Glutamatergic neuron (in vitro differentiated cells): ENCODE measurements at places on chromosomes 2 and 18.

DNA sequence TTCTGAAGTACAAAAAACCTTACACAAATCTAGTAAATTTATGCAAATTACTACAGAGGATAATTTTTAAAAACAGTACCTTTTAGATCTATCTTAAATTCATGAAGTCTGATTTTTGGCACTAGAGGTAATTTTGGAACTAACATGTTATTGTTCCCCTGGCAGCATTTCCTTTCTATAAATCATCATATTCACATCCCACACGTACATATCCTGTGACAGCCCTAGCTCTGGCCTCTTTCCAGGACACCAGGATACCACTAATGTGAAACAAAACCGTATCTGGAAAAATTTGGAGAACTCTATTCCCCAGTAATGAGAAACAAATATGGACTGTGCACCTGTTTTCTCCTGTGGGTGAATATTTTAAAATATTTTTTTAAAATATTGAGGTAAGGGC is 14.0 kb upstream of the BIRC6 start:
- no peak for DNase-seq

- no peak for DNase-seq
Observed at GRCh38 chr2:229118927-229119326, 152.2 kb downstream of the PID1 start.

GRCh38 chr2:64263315-64263714 is 119.1 kb upstream of the PELI1 start:
- DNase-seq: no peak

- no peak for DNase-seq
Observed at GRCh38 chr2:214800180-214800579, 9.3 kb downstream of the BARD1 start.

DNA sequence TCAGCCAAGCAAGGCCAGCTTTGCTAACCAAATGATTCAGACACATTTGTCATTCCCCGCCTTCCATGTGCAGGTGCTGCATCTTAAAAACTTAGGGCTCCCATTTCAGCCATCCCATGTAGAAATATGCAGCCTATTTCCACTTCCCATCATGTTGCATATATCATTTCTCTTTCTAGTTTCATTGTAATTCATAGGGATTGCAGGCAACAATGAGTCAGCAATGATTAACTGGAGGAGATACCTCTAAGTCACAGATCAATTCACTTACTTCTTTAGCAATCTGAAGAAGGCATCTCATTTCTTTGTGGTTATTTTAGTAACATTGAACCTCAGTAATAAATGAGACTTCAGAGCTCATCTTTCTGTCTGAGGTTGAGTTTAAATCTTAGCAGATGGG is 276.1 kb upstream of the PKDCC start:
- DNase-seq: no peak

DNA sequence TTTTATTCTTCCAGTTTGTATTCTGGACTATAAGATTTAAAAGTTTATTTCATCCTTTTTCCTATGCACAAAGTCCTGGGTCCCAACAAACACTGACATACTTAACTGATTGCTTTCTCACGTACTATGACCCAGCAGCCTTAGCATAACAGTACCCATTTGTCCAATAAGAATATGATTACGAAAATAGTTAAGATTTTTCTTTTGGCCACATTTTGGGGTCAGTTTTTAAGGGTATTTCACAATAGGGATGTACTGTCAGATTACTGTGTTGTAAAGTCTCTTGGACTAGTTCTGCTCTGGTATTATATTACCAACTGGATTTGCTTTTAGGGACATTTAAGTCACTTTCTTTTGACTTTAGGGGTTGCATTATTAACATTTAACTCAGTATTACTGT is 46.1 kb downstream of the TTC39C start:
- DNase-seq: no peak

- no peak for DNase-seq
Observed at GRCh38 chr2:197251163-197251562, 59.4 kb downstream of the ANKRD44 start.

- DNase-seq: no peak
Observed at GRCh38 chr2:158205215-158205614, 103.5 kb downstream of the UPP2 start.

GRCh38 chr2:200591308-200591707 is 5.5 kb downstream of the AOX1 start:
- DNase-seq: no peak

DNA sequence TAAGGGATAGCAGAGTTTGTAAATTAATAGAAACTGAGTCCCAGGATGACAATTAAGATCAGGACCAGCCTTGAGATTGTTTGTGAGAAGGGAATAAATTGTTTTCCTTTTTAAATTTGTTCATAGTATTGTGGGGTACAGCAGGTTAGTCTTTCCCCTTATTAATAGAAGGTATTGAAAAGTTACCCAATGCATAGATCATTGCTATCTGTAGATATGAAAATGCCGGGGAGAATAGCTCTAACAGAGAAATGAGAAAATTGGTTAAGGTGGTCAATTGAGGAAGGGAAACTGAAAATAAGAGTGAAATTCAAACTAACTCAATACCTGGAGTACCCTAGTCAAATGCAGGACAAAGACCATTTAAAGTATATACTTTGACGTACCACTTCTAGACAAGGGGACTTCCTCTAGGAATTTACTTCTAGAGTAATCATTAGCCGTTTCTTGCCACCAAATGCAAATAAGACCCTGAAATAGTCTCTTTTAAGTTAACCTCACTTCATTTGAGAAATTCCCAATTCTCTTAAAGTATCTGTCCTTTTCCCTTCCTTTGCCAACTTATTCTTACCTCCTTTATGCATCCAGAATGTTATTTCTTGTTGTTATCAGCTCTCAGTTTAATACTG is 1224.4 kb upstream of the LRRTM1 start:
- no peak for DNase-seq

DNA sequence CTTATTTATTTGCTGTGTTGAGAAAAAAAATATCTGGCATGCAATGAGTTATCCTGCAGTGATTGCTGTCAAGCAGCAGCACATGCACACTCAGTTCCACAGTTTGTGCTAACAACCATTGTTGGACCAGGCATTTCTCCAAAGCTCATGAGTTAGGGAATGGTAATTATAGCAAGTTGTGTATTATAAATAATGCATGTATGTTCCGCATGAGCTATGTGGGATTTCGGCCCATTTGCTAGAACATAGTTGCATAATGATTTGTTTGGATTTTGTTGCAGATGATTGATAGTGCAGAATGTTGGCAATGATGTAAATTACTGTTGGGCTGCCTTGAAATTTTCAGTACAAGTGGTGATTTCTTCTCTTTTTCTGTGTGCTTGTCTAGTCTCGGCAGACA is 10.7 kb downstream of the KCNJ3 start:
- DNase-seq: no peak

DNA sequence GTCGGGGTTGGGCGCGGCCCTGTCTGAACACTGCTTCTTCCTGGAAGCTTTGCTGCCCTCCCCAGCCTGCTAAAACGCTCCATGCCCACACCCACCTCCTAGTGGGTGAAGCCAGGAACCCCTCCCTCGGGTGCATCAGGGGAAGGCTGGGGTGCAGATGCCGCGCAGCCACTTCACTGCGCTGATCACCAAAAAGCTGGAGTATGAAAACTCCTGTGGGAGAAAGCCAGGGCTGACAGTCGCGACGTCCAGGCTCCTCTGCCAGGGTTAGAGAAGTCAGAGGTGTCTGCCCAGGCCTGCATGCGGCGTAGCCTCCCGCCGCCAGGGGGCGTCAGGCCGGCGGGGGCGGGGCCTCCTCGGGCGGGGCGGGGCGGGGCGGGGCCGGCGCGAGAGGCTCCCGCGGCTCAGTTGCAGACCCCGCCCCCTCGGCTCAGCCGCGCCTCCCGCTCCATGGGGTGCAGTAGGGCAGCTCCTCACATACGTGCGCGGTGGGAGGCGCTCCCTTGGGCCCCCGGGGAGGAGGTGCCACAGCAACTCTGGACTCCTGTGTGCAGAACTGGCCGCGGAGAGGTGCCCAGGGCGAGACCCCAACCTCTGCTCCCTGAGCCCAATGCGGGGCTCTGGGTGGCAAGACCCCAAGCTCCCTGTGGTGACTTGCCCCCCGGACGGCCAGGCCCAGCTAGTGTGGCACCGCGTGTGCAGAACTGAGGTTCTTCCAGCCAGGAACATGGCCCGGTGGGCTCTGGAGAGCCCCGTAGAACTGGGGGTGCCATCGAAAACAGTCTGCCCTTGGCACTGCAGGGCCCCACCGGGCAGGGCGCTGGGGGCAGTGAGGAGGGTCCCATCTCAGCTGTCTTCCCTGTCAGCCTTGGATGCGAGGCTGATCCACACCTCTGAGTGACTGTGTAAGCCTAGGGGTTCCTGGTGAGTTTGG is 1.8 kb upstream of the RNPEPL1 start:
- DNase-seq: peak; percentile 83

DNA sequence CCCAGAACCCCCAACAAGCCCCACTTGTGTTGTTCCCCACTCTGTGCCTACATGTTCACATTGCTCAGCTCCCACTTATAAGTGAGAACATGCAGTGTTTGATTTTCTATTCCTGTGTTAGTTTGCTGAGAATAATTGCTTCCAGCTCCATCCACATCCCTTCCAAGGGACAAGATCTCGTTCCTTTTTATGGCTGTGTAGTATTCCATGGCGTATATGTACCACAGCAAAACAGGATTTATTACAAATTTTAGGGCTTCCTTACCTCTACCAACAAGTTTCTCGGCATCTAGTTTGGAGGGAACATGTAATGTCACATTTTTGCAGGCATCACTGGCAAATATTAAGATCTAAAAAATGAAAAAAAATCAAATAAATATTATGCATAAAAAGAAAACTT is 8.9 kb downstream of the DSC2 start:
- DNase-seq: no peak

- no peak for DNase-seq
Observed at GRCh38 chr2:46446871-46447568, 32.3 kb upstream of the TMEM247 start.

DNA sequence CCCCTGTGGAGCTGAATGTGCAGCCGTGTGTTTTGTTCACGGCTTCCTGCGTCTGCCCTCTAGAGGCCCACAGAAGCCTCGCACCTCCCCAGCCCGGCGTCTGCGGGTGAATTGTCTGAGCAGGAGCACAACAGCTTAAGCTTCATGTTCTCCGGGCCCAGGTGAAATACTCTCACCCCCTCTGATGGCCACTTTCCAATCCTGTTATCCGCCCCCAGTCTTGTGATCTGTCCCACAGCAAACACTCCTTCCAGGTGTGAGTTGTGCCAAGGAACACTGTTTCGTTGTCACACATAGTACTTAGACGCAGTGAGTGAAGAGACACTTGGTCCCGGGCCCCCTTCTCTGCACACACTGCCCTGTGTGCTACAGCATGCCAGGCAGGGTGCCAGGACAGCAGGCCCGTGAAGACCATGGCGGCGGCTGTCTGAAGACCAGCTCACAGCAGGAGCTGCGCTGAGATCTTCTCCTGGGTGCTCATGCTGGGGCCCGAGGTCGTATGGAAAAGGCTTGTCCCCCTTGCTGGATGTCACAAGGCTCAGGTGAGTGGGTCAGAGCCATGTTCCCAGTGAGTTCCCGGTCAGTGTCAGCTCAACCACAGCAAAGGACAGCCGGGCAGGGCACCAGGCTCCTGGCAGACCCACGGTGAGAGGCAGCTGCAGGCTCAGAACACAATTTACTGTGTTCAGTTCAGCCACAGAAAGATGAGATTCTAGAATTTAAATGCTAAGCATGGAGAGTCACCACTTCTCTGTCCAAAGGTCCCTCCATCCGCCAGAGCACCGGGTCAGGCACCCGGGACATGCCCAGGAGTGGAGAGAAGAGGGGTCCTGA is 6.8 kb upstream of the PXDN start:
- DNase-seq: peak; percentile 84

DNA sequence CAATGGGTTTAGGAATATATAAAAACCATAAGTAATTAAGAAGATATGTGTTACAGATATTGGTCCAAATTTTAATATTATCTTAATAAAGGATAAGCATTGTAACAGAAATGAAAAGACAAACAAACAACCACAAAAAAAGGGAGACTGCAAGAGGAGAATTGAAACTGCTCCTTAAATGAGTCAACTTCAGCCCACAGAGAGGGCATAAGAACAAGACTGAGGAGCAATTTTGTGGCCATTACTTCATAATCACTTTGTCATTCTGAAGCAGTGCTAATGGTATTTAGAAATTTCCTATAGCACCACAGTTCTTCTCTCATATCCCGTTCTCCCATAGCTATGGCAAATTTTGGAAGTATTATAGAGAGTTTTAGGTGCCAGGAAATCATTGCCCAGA is 193.2 kb upstream of the HNMT start:
- DNase-seq: no peak

DNA sequence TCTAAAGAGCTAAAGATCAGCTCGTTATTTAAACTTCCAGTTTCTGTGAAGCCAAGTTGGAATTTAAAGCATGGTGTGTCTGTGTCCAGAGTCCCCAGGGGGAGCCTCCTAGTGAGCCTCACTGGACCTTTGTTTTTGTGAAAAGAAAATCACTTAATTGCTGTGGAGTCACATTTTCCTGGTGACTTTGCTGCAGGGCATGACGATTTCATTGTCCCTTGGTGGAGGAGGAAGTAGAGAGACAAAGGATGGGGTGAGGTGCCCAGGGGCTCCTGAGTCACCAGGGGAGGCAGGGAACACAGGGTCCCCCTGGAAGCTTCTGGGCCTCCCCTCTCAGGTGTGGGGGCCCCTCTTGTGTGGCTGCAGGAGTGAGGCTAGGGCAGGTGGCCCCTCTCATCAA is 19.7 kb downstream of the ATP6V1C2 start:
- DNase-seq: no peak

- no peak for DNase-seq
Observed at GRCh38 chr2:5368263-5368662, 323.9 kb upstream of the SOX11 start.

DNA sequence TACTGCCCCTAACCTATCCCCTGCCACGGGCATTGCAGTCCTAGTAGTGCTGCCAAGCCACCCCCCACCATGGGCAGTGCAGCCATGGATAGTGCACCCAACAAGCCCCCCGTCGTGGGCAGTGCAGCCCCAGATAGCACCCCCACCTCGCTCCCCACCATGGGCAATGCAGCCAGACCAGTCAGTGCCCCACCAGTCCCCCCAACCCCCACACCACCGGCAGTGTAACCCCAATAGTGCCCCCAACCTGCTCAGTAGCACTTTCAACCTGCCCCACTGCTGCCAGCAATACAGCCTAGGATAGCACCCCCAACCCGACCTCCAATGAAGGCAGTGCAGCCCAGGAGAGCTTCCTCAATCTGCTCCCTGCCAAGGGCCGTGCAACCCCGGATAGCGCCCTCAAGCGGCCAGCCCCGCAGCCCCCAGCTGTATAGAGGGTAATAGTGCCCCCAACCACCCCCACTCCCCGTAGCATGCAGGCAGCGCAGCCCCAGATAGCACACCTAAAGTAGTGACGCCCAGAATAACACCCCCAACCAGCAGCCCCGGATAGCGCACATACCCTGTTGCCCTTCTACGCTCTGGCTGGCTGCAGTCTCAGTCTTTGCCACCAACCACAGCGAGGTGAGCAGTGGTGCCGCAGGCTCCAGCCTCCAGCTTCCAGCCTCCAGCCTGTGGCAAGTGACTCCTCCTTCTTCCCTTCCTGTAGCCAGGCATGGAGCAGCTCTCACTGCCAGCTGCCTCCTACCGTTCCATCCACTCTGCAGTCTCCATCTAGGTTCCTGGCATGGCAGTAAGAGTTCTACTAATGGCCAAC is 45.4 kb upstream of the ANKRD62 start:
- DNase-seq: no peak

- no peak for DNase-seq
Observed at GRCh38 chr18:61939046-61939674, 46.4 kb upstream of the RNF152 start.

- no peak for DNase-seq
Observed at GRCh38 chr18:57631697-57632096, 10.1 kb upstream of the NARS1 start.
